PC-3 (cell line): ENCODE measurements at places on chromosomes 5 and 9.

DNA sequence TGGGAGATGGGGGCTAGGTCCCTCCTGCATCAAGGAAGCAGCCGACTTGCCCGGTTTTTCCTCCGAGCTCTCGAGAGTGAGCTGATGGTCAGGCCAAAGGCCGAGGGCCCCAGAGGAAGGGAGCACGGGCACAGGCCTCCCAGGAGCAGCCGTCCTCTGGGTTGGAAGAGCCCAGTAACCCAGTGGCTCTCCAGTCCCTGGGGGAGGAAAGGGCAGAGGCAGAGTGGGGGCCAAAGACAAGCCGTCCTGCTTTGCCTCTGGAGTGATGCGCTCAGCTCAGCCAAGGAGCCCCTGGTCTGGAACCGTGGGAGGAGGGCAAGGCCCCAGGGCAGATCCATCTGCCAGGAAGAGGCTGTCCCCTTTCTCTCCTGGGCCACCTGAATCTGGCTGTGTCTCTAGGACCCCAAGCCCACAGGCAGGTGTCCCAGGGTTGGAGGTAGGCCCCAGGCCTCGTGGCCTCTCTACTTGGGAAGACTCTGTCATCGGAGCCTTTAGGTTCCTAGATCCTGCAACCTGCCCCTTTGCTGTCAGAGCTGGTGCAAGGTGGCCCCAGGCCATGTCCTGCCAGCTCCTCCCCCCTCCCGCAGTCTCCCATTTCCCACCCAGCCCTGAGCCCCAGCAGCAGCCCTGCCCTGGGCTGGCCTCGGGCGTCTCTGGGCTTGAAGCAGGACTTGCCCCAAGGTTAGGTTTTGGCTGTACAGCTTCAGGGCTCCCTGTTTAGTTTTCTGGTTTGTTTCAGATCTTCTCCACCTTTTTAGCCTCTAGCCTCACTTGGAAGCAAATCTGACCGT, 224.1 kb downstream of the CACNA1B start:
- DNase-seq: no peak

- no peak for DNase-seq
Measured at GRCh38 chr9:115442054-115442453, 324.1 kb upstream of the TNC start.

DNA sequence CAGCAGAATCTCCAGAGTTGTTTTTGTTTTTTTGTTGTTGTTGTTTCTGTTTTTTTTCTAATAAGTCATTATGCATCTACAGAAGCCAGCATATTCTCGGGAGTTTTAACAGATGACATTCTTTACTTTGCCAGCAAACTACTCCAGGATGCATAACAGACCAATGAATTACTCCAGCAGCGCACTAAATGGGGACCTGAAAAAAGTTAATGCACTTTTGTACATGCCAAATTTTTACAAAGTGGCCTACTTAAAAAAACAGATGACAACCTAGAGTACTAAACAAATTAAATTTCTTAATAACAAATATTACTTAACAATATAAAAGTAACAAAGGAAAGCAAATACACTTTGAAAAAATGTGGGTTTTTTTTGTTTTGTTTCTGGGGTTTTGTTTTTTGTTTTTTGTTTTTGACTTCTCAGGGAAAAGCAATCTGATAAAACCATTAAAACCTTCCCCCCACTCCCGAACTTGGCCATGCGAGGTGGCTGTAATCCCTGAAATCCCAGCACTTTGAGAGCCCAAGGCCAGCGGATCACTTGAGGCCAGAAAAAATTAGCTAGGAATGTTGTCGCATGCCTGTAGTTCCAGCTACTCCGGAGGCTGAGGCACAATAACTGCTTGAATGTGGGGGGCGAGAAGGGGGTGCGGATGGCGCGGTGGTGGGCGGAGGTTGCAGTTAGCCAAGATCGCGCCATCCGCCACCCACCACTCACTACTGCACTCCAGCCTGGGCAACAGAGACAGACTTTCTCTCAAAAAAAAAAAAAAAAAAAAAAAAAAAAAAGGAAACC, 352.4 kb downstream of the CETN3 start:
- DNase-seq: no peak

DNA sequence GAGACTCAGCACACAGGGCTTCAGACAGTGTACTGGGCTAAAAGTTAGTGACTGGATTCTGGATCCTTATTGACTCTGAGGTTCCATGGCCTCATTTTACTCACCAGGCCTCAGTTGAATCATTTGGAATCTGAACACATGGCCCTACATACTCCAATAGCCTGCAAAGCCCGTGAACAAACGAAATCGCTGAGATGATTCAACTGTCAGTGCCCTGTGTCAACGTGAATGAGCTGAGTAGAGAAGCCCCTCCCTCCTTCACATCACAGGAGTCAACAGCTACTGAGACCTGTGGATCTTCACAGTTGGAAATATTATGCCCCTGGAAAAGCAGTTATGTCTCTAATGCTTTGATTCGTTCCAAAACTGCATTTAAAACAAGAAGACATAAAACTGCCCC, 429.3 kb downstream of the GADD45G start:
- no peak for DNase-seq

DNA sequence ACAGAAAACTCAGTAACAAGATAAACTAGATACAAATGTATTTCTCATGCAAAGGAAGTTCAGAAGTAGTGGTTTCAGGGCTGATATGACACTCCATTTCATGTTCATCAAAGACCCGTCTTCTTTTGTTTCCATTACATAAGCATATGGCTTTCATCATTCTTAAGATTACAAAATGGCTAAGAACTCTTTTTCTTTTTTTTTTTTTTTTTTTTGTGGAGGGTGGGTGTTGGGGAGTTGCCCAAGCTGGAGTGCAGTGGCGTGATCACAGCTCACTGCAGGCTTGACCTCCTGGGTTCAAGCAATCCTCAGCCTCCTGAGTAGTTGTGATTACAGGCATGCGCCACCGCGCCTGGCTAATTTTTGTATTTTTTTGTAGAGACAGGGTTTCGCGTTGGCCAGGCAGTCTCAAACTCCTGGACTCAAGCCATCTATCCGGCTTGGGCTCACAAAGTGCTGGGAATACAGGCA, 22.0 kb upstream of the PTBP3 start:
- no peak for DNase-seq

- no peak for DNase-seq
Measured at GRCh38 chr5:60993425-60993824, 48.4 kb downstream of the NDUFAF2 start.

- no peak for DNase-seq
Measured at GRCh38 chr5:67364381-67364970, 167.9 kb upstream of the CD180 start.

DNA sequence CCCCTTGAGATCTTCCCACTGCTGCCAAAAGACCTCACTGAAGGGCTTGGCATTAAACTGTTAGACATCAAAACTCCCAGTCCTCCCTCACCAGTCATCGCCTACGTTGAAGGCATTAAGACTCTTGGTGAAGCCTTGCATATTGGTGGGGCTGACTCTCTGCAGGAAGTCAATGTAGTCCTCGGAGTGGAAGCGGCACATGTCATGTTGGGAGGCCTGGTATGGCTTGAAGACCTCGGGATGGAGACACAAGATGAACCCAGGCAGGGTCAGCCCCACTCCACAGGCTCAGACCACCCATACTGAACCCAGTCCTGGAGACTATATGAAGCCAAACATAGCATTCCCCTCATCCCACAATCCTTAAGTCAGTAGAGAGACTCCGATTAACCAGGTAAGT, 1.9 kb downstream of the HDAC3 start:
- DNase-seq: no peak

DNA sequence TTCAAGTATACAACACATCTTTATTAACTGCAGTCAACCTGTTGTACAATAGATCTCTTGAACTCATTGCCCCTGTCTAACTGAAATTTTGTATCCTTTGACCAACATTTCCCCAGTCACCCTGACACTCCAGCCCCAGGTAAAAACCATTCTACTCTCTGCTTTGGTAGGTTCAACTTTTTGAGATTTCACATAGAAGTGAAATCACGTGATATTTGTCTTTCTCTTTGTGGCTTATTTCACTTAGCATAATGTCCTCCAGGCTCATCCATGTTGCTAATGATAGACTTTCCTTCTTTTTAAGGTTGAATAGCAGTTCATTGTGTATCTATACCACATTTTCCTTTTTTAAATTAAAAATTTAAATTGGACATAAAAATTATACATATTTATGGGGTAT, 126.5 kb upstream of the MAN2A1 start:
- no peak for DNase-seq

DNA sequence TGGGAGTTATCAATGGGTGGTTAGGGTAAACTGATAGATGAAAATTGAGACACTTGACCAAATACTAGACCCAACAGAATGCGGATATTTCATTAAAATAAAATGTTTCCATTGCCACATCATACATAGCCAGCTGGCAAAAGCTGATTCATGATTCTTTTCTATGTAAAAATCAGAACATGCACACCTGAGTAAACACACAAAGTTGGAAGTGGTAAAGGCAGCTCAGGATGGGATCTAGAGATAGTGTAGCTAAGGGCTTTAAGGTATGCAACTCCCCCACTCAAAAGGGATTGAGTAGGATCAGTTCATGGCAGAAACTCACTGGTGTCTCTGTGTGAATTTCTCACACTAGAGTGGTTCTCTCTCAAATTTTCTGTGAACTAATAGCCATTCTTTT, 541.1 kb upstream of the GRAMD2B start:
- DNase-seq: peak; percentile 25

GRCh38 chr9:72440378-72440777, 75.4 kb upstream of the ZFAND5 start:
- DNase-seq: no peak

- no peak for DNase-seq
Measured at GRCh38 chr9:81374459-81375186, 314.7 kb downstream of the TLE1 start.

DNA sequence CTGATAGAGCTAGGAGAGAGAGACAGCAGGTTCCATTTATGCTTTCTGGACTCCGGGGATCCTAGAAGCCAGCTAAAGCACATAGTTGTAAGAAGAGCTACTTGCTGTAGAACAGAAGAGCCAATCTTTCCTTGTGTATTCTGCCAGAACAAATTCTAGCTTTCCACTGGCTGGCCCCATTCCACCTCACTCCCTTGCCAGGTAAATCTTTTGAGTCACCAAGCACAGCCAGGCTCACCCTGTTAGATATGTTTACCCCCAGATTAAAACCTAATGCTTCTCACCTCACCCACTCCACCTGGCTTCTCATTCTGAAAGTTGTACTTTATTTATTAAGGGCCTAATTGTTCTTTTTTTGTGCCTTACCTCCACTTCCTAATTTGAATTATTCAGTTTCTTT, 48.9 kb upstream of the CHD1 start:
- DNase-seq: peak; percentile 67

GRCh38 chr9:131977109-131977838, 102.4 kb downstream of the MED27 start:
- no peak for DNase-seq

GRCh38 chr5:33936004-33936380, 194 bp upstream of the RXFP3 start:
- DNase-seq: peak; percentile 46

- DNase-seq: no peak
Measured at GRCh38 chr5:87588316-87588715, 175.6 kb upstream of the CCNH start.

DNA sequence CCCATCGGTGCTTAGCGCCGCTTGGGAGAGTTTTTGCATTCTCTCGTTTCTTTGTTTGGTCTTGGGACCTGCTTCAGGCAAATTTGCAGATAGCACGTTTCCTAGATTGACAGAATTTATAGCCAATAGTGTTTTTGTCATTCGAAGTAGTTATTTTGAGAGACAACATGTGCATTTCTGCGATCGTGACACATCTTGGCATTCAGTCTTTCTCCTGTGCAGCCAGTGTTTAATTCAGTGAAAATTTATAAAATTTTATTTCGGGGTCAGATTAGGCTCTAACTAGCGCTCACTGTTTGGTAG, 830 bp downstream of the PRRC1 start:
- peak; percentile 57 for DNase-seq

DNA sequence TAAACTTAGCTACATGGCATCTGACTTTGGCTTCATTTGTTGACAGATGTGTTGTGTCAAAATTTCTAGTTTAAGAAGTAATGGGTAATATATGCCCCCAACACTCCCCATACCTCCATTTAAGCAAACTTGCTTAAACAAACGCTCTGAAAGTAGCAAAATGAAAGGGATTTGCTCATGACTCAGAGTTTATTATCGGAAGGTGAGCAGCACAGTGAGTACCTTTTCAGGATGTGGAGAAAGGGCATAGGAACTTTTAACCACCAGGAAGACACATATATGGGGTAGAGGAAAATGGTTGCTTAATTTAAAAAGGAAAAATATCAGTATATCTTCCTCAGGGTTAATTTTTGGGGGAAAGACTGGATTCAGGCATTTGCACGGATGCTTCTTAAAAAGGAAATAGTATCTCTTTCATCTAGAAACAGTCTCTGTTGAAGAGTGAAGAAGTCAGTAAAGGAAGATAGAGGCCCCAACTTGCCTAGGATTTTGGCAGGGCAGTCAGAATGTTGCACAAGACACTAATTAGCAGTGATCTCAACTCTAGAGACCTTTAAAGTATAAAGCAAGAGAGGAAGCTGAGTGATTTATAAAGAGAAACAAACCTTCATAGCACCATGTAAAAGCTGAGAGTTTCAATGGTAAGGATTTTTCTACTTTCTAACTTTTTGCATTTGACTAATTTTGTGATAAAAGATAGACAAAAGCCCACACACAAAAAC, 155.1 kb downstream of the TRIO start:
- peak; percentile 51 for DNase-seq

DNA sequence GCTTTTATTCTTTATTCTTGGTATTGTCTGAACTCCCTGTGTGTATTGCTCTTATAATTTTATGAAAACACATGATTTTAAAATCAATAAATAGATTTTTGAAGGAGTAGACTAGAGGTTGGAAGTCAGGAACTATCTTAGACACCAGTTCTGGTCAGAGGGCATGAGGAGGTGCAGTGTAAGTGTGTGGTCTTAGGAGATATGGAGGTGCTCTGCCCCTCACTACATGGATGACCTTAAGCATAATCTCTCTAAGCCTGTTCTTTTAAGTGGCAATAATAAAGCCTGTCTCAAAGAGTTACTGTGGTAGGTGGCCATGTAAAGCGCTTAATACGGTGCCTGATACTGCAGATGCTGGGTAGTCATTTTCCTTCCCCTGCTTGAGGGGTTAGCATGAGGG, 34.0 kb downstream of the RPS23 start:
- DNase-seq: no peak

DNA sequence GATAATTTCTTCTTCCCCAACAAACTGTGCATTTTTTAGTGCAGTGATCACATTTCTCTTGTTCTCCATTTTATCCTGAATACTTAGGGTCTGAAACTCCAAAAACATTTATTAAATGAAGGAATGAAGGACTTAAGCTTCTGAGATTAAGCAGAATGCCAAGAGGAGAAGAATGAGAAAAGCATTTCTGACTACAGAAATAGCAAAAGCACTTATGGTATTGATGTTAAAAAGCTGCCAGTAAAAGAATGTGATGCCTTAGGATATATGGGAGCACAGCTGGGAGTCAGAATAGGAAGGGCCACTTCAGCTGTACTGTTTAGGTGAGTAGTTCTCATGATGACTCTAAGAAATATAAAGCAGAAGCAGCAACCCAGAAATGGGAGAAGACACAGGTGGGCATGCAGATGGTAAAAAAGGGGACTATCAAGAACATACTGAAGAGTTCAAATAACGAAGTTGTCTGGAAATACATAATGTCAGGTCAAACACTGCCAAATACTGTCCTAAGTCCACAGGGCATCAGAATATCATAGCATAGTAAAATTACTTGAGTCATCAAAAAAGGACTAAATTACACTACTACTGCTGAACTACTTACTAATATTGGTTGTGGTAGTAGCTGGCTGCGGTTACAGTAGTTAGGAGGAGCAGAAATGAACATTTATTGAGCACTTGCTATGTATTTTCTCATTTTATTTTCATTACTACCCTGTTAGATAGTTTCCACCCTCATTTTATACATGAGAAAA, 132.7 kb downstream of the MAPKAP1 start:
- no peak for DNase-seq

- DNase-seq: peak; percentile 74
Measured at GRCh38 chr5:178204935-178205748, 809 bp downstream of the HNRNPAB start.
